Left forelimb (tissue), 1 donor: ENCODE measurements at places on chromosomes 3 and 15.

GRCh38 chr3:69735893-69736292 lies 3.4 kb upstream of the MITF start:
- DNase-seq = no peak

GRCh38 chr3:69209413-69209812 lies 87.0 kb upstream of the LMOD3 start:
- DNase-seq = no peak

GRCh38 chr15:44662478-44663409 lies 718 bp downstream of the SPG11 start:
- peak; percentile 76 for DNase-seq

GRCh38 chr15:99467338-99467720 lies 98.5 kb upstream of the MEF2A start:
- DNase-seq = peak; percentile 36

- DNase-seq = no peak
Observed at GRCh38 chr3:2851835-2852234, 258.3 kb downstream of the IL5RA start.

GRCh38 chr3:159843840-159844730 lies 144.6 kb upstream of the IL12A start:
- DNase-seq = no peak

GRCh38 chr15:68402432-68403160 lies 29.4 kb downstream of the ITGA11 start:
- DNase-seq = peak; percentile 50

GRCh38 chr3:4228295-4228694 lies 74.9 kb upstream of the SETMAR start:
- DNase-seq = no peak

DNA sequence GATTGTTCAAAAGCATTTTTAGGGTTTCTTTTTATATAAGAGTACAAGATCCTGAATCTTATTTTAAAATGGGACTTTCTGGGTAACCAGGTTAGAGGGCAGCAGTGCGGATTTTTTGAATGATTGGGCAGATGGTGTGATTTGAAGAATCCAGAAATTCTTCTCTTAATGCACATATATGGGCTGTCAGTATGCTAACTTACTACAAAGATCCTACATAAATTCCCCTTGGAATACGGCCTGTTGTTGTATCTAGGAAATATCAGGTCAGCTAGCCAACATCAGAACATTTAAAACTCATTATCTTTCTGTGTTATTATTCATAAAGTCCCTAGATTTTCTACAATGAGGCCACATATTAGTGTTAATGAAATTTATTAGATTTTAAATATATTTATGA lies 229.6 kb upstream of the TPRG1 start:
- no peak for DNase-seq

DNA sequence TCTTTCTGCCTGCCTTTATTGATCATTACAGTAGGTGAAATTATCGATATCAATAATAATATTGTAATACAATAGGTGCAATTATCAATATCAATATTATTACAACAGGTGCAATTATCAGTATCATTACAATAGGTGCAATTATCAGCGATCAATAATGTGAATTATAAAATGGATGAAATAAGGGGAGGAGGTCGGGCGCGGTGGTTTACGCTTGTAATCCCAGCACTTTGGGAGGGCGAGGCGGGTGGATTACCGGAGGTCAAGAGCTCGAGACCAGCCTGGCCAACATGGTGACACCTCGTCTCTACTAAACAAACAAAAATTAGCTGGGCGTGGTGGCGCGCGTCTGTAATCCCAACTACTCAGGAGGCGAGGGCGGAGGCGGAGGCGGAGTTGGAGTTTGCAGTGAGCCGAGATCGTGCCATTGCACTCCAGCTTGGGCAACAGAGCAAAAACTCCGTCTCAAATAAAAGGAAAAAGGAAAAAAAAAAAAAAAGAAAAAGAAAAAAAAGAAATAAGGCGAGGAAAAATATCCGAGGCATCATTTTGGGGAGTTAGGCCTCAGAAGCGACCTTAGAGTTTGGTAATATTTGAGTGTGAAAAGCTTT lies 611 bp upstream of the BNIP2 start:
- peak; percentile 76 for DNase-seq

DNA sequence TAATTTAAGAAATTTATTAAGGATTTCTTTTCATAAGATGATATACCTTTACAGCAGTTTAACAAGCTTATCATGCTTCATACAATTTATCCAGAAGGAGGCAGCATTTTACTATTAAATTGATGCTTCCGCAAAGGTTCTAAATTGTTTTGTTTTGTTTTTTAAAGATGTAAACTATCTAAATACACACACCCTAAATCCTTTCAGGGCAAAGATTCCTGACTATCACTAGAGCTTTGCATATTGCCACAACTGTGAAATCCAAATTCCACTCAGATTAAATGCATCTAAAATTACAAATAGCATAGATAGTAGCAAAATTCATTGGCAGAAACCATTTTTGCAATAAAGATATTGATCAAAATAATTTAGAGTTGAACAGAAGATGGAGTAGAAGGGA lies 44.5 kb upstream of the CCNL1 start:
- no peak for DNase-seq

- DNase-seq = no peak
Observed at GRCh38 chr3:31760654-31761053, 220.4 kb downstream of the OSBPL10 start.

- no peak for DNase-seq
Observed at GRCh38 chr3:167785790-167786189, 50.3 kb downstream of the SERPINI1 start.

DNA sequence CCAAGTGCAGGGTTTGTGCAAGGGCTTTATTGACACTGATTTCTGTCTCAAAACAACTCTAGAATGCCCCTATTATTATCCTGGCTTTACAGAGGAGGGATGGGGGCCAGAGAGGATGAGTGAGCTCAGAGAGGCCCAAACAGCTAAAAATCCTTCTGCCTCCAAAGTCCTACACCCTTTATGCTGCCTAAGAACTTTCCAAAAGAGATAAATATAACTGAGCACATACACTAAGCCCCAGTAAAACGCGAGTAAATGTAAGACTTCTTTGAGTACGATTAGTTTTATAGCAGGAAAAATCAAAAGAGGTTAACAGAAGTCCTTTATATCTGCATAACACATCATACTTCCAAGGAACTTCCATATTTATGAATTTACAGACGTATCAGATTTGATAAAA lies 149.1 kb downstream of the CTNNB1 start:
- no peak for DNase-seq

- no peak for DNase-seq
Observed at GRCh38 chr3:164408326-164408725, 670.0 kb downstream of the SI start.

DNA sequence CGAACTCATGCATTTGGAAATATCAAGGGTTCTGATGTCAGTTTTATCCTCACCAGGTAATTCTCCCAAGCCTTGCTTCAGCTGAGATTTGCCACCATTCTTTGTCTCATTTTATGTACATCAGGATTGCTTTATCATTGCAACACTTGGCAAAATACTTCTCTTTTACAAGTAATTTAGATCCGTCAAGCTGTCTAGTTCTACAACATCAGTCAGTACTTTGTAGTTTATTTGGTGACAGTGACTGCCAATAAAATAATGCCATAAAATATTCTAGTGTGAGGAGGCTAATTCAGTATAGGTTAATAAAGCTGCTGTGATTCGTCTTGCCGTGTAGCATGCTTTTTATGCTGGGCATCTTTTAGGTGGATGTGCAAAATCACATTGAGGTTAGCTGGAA lies 565.3 kb upstream of the SGO1 start:
- no peak for DNase-seq

- DNase-seq = no peak
Observed at GRCh38 chr3:172905451-172905850, 154.9 kb downstream of the ECT2 start.

DNA sequence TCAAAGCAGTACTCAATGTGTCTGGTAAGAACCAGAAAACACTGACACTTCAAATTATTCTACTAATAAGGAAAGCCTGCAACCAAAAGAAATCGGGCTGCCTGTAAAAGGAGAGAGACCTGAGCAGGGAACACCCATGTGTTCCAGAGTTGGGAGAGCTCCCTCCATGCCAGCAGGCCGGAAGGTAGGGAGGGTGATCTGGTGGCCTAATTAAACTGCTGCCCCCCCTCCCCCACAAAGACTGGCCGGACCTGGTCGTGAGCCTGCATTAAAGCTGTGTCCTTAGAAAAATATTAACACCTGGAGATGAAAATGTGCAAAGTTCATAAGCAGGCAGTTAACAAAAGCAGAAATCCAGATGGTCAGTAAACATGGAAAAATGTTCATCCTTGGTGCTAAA lies 170.6 kb upstream of the BHLHE40 start:
- no peak for DNase-seq

- no peak for DNase-seq
Observed at GRCh38 chr15:58222679-58223078, 84.5 kb downstream of the AQP9 start.

DNA sequence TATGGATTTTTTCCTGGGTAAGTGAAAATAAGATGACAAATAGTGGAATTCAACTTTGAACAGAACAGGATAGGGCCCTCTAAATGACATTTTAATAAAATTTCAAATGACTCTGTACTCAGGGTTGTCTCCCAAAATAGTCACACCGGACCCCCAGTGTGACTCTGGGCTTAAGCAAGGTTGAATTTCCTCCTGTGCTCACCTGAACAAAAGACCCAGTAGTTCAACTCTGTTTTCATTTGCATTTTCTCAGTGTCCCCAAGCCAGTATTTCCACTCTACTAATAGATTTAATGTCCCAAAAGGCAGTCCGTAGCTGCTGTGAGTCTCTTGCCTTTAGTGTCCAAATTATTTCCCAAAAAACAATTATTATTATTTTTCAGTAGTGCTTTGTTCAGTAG lies 296.6 kb downstream of the PLOD2 start:
- DNase-seq = no peak

DNA sequence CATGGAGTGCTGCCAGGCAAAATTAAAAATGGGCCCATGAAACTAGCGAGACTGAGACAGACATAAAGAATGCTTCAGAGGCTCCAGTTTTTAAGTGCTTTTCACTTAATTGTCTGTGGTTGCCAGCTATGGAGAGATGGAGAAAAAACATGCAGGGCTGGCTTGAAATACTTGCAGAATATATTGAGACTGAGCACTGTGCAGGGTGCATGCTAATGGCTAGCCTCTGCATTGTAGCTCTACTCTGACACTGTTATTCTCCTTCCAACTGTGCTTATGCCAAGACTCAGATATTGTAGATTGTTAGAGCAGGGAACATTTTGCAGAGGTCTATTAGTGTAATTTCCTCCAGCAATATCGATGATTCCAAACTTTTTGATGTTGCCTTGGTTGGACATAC lies 735.0 kb downstream of the PDCD6IP start:
- no peak for DNase-seq
